ENCODE measurements at places on chromosomes 16 and 17. TPM values are rescaled to one million over a fixed set of nuclear protein-coding genes. Genes with fewer than 3 reads are reported as not detected.
A peak's percentile ranks its signal among the peaks of the same experiment; 100 is the strongest.

- H3K36me3 ChIP-seq = no peaks in the 10 kb centered on the region
- peak overlapping the region; percentile 98 for H3K4me3 ChIP-seq
- H3K27ac ChIP-seq = peak overlapping the region; percentile 91
- H3K27me3 ChIP-seq = no peaks in the 10 kb centered on the region
- peaks cover 15% of the 10 kb centered on the region for H3K4me1 ChIP-seq
These were observed 397 bp downstream of the NCOR1 start for GRCh38 chr17:16215002-16215272.

DNA sequence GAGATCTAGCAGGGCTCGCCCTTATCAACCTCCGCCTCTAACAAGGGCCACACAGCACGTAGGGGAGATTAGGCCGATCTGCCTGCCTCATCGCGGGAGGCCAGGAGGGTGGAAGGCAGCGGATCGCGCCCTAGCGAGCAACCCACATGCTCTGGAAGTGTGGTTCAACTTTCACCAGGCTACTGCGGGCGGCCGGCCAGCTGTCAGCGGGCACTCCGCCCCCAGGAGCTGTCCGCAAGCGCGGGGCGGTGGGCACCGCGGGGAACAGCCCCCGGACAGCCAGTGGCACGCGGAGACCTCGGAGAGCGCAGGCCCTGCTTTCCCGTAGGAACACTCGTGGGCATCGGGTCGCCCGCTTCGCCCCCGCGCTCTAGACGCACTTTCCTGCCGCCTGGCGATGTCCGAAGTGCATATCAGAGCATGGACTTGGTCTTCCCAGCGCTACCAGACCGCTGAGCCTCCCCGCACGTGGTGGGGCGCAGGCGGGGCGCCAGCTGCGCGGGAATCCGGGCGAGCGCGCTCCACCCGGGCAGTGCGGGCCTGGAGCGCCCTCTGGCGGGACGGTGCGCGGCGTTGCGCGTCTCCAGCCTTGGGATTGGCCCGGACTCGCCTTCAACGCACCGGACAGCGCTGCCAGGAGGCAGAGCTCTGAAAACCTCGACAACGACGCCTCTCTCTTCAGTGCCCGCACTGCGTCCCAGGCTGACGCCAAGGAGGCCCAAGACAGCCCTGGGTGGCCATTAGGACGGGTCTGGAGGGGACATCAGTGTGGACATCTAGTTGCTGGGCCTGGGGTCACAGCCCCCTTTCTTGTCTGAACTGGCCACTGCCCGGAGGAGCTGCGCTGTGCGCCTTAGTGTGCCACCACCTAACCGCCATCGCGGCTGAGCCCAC lies 3.6 kb upstream of the ZNHIT3 start:
- peak overlapping the region; percentile 34 for H3K4me3 ChIP-seq
- H3K27ac ChIP-seq = no peak overlapping the region
- peaks cover 21% of the 10 kb centered on the region for H3K4me1 ChIP-seq
- peaks cover 10% of the 10 kb centered on the region for H3K27me3 ChIP-seq
- H3K36me3 ChIP-seq = no peaks in the 10 kb centered on the region

DNA sequence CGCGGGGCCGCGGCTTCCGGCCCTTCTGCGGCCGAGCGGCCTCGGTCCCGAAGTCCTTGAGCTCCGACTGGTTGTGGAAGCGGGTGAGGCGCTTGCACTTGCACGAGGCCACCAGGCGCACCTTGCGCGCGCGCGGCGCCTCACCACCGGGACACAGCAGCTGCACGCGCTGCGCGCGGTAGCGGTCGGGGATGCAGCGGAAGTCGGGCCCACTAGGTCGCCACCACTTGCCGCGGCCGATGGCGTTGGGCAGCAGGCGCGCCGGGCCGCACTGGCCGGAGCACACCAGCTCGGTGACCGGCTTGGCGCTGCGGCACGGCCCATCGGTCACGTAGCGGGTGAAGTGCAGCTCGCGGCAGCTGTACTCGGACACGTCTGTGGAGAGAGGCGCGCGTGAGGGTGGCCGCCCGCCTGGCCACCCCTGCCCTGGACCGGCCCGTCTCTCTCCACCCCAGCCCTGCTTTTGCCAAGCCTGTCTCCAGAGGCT lies 3.2 kb downstream of the SOST start:
- H3K27me3 ChIP-seq = peaks cover 55% of the 10 kb centered on the region
- peak overlapping the region; percentile 22 for H3K4me3 ChIP-seq
- no peaks in the 10 kb centered on the region for H3K36me3 ChIP-seq

DNA sequence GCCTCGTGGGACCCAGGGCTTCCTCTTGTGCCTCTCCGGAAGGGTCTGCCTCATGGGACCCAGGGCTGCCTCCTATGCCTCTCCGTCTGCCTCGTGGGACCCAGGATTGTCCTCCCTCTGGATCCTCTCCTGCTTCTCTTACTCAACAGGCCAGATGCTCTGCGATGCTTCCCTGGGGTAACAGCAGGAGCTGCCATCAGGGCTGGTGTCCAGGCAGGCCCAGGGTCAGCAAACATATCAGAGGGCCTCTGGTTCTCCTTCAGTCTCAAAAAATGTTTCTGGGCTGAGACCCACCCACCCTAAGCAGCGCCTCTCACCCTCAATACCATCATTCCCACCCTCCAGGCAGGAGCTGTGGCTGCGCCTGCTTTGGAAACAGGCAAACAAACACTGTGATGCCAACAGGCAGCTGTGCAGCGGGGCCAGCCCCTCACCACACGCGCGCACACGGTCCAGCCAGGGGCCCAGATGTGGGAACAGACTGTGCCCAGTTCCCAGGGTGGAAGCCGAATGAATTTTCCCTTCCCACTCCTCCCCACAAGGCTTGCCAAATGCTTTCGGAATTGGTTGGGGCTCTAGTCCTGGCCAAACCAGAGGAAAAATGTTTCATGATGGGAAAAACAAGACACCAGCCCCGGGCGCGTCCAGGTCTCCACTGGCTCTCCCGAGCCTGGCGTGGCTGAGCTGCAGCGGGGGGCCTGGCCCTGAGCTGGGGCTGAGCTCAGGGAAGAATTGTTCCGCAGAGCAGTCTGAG lies 11.3 kb downstream of the TIMM22 start:
- no peak for DNase-seq
- peaks cover 4% of the 10 kb centered on the region for H3K36me3 ChIP-seq
- H3K27ac ChIP-seq = no peak overlapping the region
- no peak overlapping the region for H3K4me3 ChIP-seq
- H3K27me3 ChIP-seq = no peaks in the 10 kb centered on the region
- peaks cover 21% of the 10 kb centered on the region for H3K4me1 ChIP-seq

- no peak overlapping the region for H3K4me3 ChIP-seq
- H3K27me3 ChIP-seq = no peaks in the 10 kb centered on the region
- no peak for DNase-seq
- H3K36me3 ChIP-seq = no peaks in the 10 kb centered on the region
- H3K27ac ChIP-seq = no peak overlapping the region
- no peaks in the 10 kb centered on the region for H3K4me1 ChIP-seq
These were observed 45.9 kb upstream of the KCNJ16 start for GRCh38 chr17:70028978-70029767.

GRCh38 chr16:3592559-3592958 lies 15.4 kb upstream of the NLRC3 start:
- no peak overlapping the region for H3K27ac ChIP-seq
- no peak for DNase-seq
- no peaks in the 10 kb centered on the region for H3K27me3 ChIP-seq
- no peaks in the 10 kb centered on the region for H3K4me1 ChIP-seq

DNA sequence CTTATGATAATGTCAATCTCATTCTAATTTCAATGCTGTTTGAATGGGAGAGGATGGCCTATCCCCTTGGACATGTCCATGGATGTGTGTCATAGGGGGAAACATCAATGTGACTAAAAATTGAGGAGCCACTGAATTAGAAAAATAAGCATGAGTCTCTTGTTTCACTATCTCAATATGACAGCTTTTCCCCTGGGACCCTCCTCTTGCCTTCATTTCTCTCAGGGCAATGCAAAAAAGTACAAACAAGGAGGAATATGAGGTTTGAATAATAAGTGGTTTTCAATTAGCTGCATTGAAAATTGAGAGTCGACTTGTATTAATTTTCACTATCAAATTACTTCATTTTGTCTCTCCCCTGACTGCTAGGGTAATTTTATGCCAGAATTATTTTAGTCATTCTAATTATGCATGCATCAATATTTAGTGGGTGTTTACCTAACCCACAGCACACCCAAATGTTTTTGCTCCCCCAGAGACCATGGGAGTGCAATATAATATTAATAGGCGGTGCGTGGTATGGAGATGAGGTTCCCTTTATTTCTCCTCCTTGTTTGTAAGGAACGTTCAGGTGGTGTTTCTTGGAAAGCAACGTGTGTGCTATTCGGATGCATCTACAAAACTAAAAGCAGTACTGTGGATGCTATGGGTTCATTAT lies 6.8 kb upstream of the SDR42E1 start:
- H3K27me3 ChIP-seq = peaks cover 12% of the 10 kb centered on the region
- no peak for DNase-seq
- no peak overlapping the region for H3K4me3 ChIP-seq
- no peaks in the 10 kb centered on the region for H3K4me1 ChIP-seq

- peaks cover 38% of the 10 kb centered on the region for H3K4me1 ChIP-seq
- DNase-seq = peak; percentile 62
- no peaks in the 10 kb centered on the region for H3K36me3 ChIP-seq
- no peak overlapping the region for H3K4me3 ChIP-seq
- peak overlapping the region; percentile 76 for H3K27ac ChIP-seq
These were observed 32.8 kb upstream of the ETV4 start for GRCh38 chr17:43578699-43579565.

DNA sequence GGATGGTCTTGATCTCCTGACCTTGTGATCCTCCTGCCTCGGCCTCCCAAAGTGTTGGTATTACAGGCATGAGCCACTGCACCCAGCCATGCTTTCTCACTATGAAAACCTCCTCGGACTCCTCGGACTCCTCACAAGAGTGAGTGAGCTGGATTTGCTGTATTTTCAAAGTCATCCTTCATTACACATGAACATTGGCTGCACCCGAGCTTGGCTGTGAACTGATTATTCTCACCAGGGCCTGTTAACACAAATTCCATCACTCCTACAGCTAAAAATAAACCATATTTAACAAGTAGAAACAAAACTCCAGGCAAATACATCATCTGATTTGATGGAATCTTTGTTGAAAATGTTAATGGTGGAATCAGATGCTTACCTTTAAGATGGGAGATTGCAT lies 50.3 kb downstream of the PITPNC1 start:
- peaks cover 18% of the 10 kb centered on the region for H3K4me1 ChIP-seq
- H3K27ac ChIP-seq = no peak overlapping the region
- H3K4me3 ChIP-seq = no peak overlapping the region

GRCh38 chr16:56113223-56113622 lies 78.1 kb upstream of the GNAO1 start:
- DNase-seq = no peak
- H3K4me1 ChIP-seq = no peaks in the 10 kb centered on the region
- H3K27ac ChIP-seq = no peak overlapping the region
- H3K36me3 ChIP-seq = no peaks in the 10 kb centered on the region
- H3K27me3 ChIP-seq = no peaks in the 10 kb centered on the region

- no peaks in the 10 kb centered on the region for H3K27me3 ChIP-seq
- H3K4me1 ChIP-seq = no peaks in the 10 kb centered on the region
- no peak overlapping the region for H3K4me3 ChIP-seq
- H3K27ac ChIP-seq = no peak overlapping the region
These were observed 5.4 kb downstream of the CTRL start for GRCh38 chr16:67926181-67926750.

DNA sequence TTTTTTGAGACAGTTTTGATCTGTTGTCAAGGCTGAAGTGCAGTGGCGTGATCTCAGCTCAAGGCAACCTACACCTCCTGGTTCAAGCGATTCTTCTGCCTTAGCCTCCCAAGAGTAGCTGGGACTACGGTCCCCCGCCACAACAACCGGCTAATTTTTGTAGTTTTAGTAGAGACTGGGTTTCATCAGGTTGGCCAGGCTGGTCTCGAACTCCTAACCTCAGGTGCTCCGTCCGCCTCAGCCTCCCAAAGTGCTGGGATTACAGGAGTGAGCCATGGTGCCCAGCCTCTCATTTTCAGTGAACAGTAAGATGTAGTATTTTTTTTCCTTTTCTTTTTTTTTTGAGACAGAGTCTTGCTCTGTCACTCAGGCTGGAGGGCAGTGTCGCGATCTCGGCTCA lies 7.8 kb downstream of the SUMO2 start:
- H3K27ac ChIP-seq = no peak overlapping the region
- H3K4me3 ChIP-seq = no peak overlapping the region
- DNase-seq = no peak
- no peaks in the 10 kb centered on the region for H3K4me1 ChIP-seq

DNA sequence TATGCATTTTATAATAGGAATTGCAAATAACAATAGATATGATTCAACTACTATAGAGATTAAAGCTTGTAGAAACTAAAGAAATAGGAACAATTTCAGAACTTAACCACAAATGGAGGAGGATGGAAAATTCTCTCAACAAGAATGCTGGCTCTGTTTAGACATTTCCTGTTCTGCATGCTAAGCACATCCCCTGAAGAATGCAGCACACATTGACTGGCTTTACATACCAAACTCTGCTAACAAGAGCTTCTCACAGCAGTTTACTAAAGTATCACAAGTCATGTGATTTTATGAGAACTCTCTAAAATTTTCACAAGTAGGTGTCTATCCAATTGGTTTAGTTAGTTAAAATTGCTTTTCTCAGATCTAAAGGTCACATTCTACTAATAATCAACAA lies 85.2 kb downstream of the SPAG9 start:
- H3K36me3 ChIP-seq = no peaks in the 10 kb centered on the region
- peak; percentile 96 for DNase-seq
- no peaks in the 10 kb centered on the region for H3K27me3 ChIP-seq
- peaks cover 2% of the 10 kb centered on the region for H3K4me1 ChIP-seq
- H3K27ac ChIP-seq = peak overlapping the region; percentile 53

DNA sequence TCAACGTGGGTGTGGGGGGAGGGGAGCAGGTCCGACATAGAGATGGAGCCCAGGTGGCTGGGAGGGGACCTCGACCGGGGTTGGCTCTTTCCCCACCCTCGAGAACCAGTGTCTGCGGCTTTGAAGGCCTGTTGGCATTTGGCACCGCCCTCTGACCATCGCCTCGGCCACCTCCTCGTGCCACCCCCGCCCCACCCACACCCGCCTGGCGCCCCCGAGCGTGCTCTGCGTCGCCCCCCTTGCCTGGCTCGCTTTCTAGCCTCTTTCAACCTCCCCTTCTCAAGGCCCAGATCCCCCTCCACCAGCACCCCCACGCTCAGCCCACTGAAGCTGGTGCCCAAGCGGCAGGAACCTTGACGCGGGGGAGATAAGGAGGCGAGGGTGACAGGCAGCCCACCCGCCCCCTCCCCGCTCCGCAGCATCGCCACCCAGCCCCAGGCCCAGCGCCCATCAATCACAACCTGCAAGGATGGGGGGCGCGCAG lies 619 bp downstream of the CACNB1 start:
- H3K27me3 ChIP-seq = no peaks in the 10 kb centered on the region
- H3K36me3 ChIP-seq = peaks cover 14% of the 10 kb centered on the region
- peak overlapping the region; percentile 46 for H3K27ac ChIP-seq
- H3K4me1 ChIP-seq = peaks cover 35% of the 10 kb centered on the region

The ABCC12 gene
- not detected for total RNA-seq

The BICDL2 gene
- total RNA-seq = not detected

The CIBAR2 gene
- total RNA-seq = not detected

The NPIPA7 gene
- total RNA-seq = 8.0 TPM

The TBX4 gene
- total RNA-seq = not detected

All from astrocyte (in vitro differentiated cells and primary cell).